ENCODE measurements at places on chromosomes 11 and 22. TPM values are rescaled to one million over a fixed set of nuclear protein-coding genes. Genes with fewer than 3 reads are reported as not detected.

GRCh38 chr11:34267417-34267816 lies 90.4 kb downstream of the ABTB2 start:
- DNase-seq, result no peak

DNA sequence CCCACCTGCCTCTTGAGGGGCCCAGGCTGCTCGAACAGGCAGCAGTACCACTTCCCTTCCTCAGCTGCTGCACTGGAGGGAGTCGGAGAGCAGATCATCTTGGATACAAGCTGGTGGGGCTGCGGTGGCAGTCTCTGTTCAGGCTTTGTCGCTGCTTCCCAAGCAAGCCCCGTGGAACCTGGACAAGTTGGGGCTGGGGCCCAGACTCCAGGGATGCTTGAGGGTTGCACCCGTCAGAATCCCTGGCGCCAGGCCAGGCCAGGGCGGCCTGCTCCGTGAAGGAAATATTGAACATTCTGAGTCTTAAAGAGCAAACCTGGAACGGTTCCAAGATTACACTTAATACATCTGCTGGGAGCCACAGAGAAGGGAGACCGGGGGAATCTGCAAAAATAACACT lies 310.1 kb upstream of the SORL1-AS1 start:
- DNase-seq, result no peak

DNA sequence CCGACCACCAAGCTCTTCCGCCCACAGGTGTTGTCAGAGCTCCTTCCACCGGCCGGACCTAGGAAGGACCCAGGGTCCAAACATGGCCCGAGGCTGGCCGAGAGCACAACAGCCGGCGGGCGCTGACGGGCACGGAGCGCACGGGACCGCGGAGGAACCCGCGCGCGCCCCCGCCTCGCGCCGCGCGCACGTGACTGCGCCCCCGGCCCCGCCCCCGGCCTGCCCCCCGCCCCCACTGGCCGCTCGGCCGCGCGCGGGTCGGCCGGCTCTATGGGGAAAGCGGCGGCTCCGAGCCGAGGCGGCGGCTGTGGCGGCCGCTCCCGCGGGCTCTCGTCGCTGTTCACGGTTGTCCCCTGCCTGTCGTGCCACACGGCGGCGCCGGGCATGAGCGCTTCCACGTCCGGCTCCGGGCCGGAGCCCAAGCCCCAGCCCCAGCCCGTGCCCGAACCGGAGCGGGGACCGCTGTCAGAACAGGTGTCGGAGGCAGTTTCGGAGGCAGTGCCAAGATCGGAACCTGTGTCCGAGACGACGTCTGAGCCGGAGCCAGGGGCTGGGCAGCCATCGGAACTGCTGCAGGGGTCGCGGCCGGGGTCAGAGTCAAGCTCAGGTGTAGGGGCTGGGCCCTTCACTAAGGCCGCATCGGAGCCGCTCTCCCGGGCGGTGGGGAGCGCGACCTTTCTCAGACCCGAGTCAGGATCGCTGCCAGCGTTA lies at the start of gene OSBP2:
TSS of gene OSBP2 (plus strand) at position 235 of the 711 bp plus-strand sequence. CDS start at position 271, 36 bp downstream.
- DNase-seq, result no peak

- DNase-seq, result no peak
These were observed 1044.0 kb downstream of the NTM start for GRCh38 chr11:132414451-132414850.

- no peak for DNase-seq
These were observed 347.3 kb downstream of the SOX6 start for GRCh38 chr11:16009021-16009420.

- no peak for DNase-seq
These were observed 32.2 kb downstream of the ART5 start for GRCh38 chr11:3609416-3610265.

DNA sequence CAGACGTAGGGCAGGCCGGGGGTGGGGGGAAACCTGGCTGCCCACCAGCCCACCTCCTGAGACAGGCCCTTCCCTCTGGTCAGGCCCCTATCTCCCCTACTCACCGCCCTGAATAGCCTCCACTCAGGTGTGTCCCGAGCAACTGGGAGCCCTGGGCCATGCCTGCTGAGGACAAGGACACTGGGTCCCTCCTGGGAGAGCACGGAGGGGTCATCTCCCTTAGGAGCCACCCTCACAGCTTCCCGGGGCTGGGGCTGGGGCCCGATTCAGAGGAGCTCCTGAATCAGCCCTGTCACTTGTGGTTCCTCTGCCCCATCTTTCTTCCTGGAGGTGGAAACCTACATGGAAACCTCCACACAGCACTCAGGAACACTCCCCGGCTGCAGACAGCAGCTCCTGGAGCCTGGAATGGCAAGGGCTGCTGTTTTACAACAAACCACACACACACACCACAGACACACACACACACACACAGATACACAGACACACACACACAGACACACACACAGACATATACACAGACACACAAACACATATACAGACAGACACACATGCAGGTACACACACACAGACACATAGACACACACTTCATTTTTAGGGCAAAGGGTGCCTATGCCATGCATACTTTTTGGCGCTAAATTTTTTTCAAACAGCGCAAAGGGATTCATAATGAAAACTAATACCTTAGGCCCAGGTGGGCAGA lies 9.6 kb upstream of the EMID1 start:
- no peak for DNase-seq

Gene TMEM132A
- total RNA-seq, result 101 TPM

Gene UBQLN3
- not detected for total RNA-seq

Gene TEX54
- total RNA-seq, result not detected

Gene RPS6KB2
- 31.5 TPM for total RNA-seq
